ENCODE measurements at places on chromosomes 12 and 14.

GRCh38 chr14:26766726-26767125 is 168.9 kb upstream of the NOVA1 start:
- DNase-seq, result no peak

DNA sequence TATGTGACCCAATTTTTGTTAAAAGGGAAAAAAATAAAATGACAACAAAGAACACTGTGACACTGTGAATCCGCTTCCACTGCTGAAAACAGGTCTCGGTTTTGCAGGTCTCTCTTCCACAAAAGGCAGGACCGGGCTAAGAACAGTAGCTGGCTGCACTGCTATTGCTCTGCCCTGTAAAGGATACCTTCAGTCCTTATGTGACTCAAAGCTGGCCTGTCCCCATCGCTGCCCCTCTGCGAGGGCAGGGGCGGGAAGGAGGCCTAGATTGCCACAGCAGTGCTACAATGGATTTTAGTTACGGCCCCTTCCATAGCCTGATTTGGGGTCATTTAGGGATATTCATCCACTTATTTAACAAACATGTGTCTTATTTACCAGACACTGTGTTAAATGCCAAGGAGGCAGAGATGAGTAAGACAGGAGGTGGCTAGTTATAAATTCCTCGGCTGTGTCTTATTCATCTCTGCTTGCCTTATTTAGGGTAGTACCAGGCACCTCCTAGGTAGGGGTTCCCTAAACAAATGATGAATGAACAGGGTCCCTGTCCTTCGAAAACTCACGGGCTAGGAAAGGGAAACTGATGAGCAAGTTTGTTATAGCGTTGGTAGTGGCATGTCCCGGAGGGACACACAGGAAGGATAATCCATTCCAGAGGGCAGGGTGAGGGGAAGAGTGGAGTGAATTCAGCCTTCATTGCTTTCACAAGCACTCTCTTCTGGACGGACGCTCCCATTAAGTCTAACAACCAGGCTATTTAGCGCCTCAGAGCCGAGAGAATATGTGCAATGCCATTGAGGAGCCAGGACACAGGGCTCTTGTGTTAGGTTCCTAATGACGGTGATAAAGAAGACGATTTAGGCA is 73.3 kb downstream of the EID3 start:
- peak; percentile 21 for DNase-seq

DNA sequence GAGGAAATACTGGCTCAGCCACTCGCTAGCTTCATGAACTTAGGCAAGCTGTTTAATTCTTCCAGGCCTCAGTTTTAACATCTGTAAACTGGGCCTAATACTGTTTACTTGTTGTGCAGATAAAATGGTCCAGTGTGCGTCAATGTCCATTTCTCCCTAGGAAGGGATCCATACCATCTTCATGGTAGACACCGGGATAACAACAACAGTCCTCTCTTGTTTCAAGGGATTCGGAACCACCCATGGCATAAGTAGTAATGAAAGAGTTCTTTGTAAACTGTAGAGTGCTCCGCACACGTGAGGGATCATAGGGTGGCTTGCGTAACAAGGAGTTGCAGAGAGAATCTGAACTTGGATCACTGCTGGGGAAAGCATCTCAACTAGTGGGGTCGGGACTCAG is 17.3 kb upstream of the CHGA start:
- DNase-seq, result no peak

- no peak for DNase-seq
These were observed 7.3 kb downstream of the ERBB3 start for GRCh38 chr12:56087220-56087619.

- DNase-seq, result peak; percentile 79
These were observed 13.4 kb upstream of the ALDH2 start for GRCh38 chr12:111753144-111753881.

DNA sequence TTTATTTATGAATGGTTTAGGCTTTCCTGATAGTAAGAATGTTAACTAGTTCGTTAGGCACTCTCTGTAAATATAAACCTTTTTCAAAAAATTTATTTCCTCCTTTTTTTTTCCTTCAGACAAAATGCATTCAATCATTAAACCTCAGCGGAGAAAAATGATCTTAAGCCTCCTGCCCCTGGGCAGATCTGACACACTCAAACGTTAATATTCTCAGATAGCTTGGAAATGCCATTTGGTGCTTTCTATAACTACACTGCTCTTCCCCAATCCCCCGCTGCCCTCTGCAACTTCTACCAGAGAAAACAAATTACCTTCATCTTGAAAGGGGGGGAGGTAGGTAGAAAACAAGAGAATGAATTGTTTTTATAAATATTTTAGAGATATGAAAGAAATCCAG is 521.2 kb downstream of the MED13L start:
- no peak for DNase-seq

DNA sequence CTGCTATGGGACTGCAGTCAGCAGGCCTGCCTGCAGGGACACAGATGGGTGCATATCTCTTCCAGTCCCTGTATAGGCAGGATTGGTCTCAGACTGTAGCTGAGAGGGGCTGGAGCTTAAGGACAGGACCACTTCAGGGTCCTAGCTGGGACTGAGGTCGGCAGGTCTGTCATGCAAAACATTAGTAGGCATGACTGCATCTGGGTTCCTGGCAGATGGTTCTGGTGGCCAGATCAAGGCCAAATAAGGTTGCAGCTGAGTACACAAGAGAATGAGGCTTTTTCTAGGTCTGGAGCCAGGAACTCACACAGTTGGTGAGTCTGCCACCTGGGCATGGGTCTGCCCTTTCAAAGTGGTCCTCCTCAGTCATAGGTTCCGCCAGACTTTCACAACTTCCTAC is 155.8 kb downstream of the TPH2 start:
- no peak for DNase-seq

GRCh38 chr14:89924268-89924667 is 30.3 kb downstream of the EFCAB11 start:
- DNase-seq, result no peak

GRCh38 chr12:165862-166368 is 48.0 kb downstream of the SLC6A12 start:
- DNase-seq, result no peak

GRCh38 chr12:95643256-95643655 is 92.0 kb upstream of the USP44 start:
- DNase-seq, result no peak

DNA sequence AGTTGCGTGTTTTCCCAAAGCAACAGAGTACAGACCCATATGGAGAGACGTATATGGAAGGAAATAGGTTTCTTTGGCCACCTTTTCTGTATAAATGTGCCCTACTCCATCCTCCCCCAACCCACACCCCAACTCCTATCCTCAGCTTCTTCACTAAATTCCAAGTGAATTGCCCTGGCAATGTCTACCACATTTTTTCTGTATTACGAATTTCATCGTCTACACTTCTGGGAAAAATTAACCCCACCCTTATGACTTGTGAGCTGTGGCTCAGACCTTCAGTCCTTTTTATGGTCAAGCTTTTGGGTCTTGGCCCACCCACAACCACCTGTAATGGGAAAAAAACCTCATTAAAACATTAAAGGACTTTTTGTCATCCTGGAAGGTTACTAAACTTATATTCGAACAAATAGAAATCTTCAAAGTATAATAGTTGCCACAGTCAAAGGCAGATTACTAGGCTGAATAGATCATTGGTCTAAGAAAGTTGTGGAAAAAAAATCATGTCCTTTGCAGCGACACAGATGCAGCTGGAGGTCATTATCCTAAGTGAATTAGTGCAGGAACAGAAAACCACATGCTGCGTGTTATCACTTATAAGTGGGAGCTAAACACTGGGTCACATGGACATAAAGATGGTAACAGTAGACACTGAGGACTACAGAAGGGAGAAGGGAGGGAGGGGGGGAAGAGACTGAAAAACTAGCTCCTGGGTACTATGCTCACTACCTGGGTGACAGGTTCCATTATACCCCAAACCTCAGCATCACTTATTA is 15.7 kb upstream of the NFKBIA start:
- DNase-seq, result peak; percentile 38

GRCh38 chr14:76227450-76228050 is 75.8 kb downstream of the GPATCH2L start:
- peak; percentile 73 for DNase-seq

GRCh38 chr12:46915082-46915481 is 89.3 kb upstream of the SLC38A4 start:
- DNase-seq, result peak; percentile 94

DNA sequence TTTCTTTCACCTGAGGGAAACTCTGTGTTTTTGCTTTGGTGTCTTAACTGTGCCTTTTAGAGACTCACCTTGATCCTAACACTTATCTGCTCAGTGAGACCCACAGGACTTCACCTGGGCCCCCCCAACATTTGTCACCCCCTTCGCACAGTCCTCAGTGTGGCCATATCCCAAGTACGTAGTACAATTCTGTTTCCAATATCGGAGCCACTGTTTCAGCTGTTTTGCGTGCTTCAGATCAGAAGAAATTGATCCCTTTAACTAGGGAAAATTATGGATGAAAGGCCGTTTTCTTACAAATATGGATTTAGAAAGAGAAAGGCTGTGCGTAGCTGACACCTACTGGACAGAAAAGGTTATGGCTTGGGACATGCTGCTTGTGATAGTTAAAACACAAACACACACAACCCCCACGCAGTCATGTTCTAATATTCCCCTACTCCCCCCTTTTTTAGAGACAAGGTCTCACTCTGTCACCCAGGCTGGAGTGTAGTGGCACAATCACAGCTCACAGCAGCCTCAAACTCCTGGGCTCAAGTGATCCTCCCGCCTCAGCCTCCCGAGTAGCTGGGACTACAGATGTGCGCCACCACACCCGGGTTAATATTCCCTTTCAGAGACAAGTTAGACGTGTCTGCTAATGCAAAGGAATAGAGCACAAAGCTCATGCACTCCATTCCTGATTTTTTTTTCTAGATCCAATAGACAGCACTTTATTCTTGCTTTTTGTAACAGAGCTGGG is 3.6 kb upstream of the SLC7A8 start:
- peak; percentile 59 for DNase-seq

DNA sequence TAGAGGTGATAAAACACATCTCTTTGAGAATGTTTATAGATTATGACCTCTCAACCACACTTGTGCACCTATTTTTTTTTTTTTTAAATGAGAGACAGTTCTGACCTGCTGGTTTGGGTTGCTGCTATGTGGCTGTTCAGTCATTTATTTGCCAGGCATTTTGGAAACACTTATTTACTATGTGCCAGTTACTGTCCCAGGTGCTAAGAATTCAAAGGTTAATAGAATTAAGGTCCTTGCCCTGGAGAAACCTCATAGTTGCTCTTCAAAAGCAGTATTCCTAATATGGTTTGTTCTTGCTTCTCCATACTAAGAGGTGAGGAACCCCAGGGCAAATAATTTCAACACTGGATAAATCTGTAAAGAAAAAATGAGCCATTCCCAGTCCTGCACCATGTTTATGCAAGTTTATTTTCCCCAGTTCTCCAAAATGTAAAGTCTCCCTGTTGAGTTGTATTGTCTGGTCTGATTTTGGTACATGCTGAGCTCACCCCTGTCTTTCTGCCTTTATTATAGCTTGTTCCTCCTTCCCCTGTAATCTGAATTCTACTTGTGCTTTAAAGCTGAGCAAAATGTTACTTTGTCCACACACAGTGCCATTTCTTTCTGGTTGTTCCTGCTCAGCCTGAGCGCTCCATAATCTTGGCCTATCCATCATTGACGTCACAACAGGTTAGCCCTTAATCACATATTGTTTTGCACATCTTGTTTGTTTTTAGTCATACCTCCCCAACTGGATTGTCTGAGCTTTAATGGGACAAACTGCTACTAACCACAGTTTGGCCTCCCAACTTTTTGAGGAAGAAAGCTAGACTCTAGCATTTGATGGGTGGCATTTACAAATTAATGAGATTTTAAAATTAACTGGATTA is 56.7 kb downstream of the SRGAP1 start:
- no peak for DNase-seq

GRCh38 chr12:90489141-90489540 is 465.8 kb downstream of the CCER1 start:
- DNase-seq, result no peak

- no peak for DNase-seq
These were observed 2.9 kb downstream of the RESF1 start for GRCh38 chr12:31962076-31962475.

DNA sequence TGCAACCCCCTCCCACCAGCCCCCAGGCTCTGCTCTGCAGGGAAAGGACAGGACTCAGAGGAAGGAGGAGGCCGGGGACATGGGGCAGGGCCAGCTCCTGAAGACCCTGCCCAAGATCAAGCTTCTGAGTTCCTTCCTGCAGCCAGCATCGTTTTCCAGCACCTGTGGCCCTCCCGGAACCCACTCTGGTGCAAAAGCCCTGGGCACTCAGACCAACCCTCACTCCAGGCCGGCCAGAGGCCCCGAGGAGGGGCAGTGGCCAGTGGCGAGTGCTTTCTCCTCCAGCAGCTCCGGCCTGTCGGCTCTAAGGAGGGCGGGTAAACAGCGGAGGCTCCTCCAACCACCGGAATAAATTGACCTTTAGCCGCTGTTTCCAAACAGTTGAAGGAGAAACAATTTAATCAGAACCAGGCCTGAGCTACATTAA is 10.8 kb downstream of the TMEM179 start:
- DNase-seq, result peak; percentile 68

DNA sequence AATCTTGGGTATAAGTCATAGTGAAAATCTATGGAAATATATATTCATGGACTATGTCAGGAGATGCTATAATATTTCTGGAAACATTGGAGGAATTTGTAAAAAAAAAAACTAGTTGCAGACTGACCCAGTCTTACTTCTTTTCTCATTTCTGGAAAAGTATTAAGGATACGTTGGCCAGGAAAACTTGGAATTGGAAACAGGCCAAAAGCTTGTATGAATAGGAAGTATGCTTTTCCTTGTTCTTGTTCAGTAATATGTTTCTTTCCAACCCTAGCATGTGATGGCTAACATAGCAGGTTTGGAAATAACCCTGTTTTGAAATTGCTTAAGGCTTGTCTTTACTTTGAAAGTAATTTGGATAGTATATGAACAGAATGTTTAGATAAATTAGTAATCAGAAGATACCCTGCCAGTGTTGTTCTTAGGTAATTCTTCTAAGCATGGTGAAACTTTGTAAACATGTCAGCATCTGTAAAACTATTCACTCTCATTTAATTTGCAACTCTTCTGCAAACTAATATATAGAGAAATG is 316.2 kb downstream of the NPAS3 start:
- DNase-seq, result peak; percentile 10

GRCh38 chr14:32197919-32198318 is 3.9 kb upstream of the RNU6-7 start:
- DNase-seq, result no peak

GRCh38 chr14:94509356-94509755 is at the start of gene SERPINA12:
Gene SERPINA12 (minus strand): TSS chr14:94509469. CDS start chr14:94498397, 11,072 bp downstream.
- DNase-seq, result no peak

DNA sequence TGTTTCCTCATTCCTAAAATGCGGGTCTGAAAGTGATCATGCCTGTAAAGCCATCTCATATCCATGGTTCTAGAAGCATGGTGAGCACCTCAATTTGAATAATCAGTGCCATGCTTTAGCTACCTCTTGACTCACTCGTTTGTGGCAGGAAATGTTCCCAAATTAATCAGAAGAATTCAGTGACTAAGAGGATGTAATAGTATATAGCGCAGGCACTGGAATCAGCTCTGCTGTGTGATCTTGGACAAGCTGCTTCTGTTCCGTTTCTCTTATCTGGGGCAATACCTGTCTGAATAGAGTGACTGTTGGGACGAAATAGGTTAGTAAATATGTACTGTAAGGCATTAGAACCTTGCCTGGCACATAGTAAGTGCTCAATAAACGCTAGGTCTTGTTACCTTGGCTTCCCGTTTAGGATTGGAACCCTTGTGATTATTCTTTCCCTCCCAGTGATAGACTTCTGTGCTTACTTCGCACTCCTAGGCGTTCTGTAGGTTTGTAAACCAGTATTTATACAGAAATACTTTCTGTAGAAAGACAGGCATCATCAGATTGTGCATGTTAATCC is 820 bp upstream of the SMAGP start:
- DNase-seq, result peak; percentile 72
